ENCODE measurements at places on chromosomes 6 and 20.

- DNase-seq = no peak
Measured at GRCh38 chr20:13121840-13122515, 99.1 kb upstream of the ISM1 start.

- no peak for DNase-seq
Measured at GRCh38 chr20:7744411-7744810, 195.8 kb downstream of the HAO1 start.

- DNase-seq = no peak
Measured at GRCh38 chr6:14707276-14707675, 538.6 kb upstream of the JARID2 start.

GRCh38 chr6:16413399-16413798 is 175.0 kb downstream of the GMPR start:
- no peak for DNase-seq

GRCh38 chr6:158448856-158449255 is 111.0 kb upstream of the TMEM181 start:
- no peak for DNase-seq

- DNase-seq = no peak
Measured at GRCh38 chr6:145809785-145810184, 4.8 kb downstream of the FBXO30 start.

GRCh38 chr20:45564760-45565276 is 14.3 kb downstream of the WFDC8 start:
- no peak for DNase-seq

DNA sequence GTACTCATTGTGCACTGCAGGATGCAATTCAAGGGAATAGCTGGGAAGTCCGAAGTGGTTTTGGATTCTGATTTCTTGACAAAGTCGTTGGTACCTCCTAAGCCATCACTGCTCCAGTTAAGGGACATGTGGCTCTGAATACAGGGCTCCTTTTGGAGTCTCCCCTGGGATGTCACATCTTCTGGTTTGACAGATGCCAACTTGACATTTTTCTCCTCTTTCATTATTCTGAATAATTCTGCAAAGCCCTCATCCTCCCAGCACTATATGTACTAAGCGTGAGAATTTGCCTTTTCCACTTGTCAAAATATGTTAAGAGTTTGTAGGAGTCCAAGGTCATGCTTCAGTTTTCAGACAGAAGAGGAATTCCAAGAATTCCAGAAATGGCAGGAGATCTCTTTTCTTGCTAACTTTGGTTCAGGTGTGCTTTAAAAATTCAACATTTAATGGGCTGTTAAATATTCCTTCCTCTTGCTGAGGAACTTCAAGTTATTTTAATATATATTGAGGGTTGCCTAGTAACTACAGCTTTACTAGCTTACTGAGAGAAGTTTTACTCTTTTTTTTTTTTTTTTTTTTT is 38.7 kb downstream of the DOK5 start:
- no peak for DNase-seq

GRCh38 chr6:37288247-37288646 is 30.3 kb upstream of the TMEM217 start:
- no peak for DNase-seq

GRCh38 chr6:106163966-106164877 is 78.1 kb downstream of the PRDM1 start:
- peak; percentile 55 for DNase-seq

GRCh38 chr6:14009431-14009830 is 84.7 kb downstream of the RNF182 start:
- no peak for DNase-seq

- peak; percentile 48 for DNase-seq
Measured at GRCh38 chr20:38075161-38075998, 41.8 kb downstream of the RPRD1B start.

GRCh38 chr20:9281803-9282202 is 212.9 kb downstream of the PLCB4 start:
- DNase-seq = no peak

GRCh38 chr6:126625019-126625418 is 285.1 kb downstream of the CENPW start:
- DNase-seq = no peak

- no peak for DNase-seq
Measured at GRCh38 chr6:40244699-40245098, 310.4 kb upstream of the MOCS1 start.

GRCh38 chr20:7113577-7114466 is 346.3 kb downstream of the BMP2 start:
- DNase-seq = peak; percentile 43

GRCh38 chr6:12324099-12324498 is 33.9 kb downstream of the EDN1 start:
- no peak for DNase-seq

- DNase-seq = no peak
Measured at GRCh38 chr6:119720160-119720559, 370.6 kb upstream of the MAN1A1 start.

DNA sequence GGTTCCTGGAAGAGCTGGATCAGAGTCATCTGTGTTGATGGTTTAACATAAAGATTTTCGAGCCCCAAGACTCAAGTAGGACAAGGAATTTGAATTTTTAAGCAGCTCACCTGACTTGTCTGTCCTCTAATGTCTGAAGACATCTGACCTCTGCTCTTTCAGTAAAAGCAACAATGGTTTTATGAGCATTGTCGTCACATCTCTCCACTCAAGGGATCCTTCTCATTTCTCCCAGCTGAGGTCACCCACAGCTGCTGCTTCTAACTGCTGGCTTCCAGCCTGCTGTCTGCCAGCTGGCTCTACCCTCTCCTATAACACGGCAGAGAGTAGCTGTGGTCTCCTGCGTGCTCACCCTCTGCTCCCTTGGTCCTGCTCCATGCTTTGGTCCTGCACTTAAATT is 24.7 kb upstream of the HDAC2 start:
- no peak for DNase-seq

- DNase-seq = no peak
Measured at GRCh38 chr6:108161724-108162282, 4.0 kb upstream of the NR2E1 start.

GRCh38 chr6:119170447-119171087 is 92.1 kb upstream of the FAM184A start:
- no peak for DNase-seq

GRCh38 chr20:58433759-58434158 is 44.7 kb downstream of the VAPB start:
- DNase-seq = no peak

GRCh38 chr6:133746417-133746770 is 142.5 kb upstream of the TCF21 start:
- DNase-seq = no peak

DNA sequence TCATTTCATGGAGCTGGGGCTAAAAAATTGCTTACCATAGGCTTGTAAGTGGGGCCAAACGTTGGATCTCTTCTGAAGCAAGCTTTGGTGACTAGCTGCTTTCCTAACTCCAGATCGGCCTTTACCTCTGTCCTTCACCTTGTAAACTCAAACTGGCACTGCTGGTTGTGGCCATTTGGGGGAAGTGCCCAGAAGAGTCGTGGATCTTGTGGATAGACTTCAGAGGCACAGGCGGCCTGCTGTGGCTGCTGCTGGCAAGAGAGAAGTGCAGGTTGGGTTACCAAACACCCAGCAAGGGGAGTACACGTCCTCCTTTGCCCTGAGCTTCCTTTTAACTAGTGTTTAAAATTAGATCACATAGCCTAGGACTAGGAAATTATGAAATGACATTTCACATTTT is 36.8 kb upstream of the KLHL31 start:
- DNase-seq = no peak

- DNase-seq = no peak
Measured at GRCh38 chr6:90140683-90141082, 156.0 kb downstream of the BACH2 start.

DNA sequence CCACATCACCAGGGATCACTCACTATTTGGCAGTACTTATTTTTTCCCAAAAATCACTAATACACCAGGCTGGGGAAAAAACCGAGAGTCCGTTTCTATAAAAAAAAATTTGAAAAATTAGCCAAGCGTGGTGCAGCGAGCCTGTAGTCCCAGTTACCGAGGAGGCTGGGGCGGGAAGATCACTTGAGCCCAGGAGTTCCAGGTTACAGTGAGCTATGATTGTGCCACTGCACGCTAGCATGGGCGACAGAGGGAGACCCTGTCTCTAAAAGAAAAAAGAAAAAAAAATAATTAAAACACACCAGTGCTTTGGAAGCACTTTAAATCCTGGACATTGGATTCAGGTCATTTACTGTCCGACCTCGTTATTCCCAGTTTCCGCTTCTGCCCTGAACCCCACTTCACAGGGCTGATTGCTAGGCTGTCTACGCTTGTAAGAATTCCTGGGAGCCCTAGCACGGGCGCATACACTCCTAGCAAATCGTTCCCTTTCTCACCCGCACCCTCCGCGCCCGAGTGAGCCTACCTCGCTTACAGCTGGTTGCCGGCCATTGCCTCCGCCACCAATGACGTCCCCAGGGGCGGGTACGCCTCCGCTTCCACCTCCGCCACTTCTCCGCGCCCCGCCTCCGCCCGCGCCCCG is at the start of gene TPMT:
Gene TPMT (minus strand): TSS at position 571 of the 643 bp plus-strand sequence. CDS start 5,950 bp downstream, outside the sequence.
- DNase-seq = peak; percentile 51

- DNase-seq = no peak
Measured at GRCh38 chr20:56843817-56844216, 214.7 kb downstream of the TFAP2C start.

- no peak for DNase-seq
Measured at GRCh38 chr20:4671015-4671414, 50.7 kb upstream of the PRND start.

DNA sequence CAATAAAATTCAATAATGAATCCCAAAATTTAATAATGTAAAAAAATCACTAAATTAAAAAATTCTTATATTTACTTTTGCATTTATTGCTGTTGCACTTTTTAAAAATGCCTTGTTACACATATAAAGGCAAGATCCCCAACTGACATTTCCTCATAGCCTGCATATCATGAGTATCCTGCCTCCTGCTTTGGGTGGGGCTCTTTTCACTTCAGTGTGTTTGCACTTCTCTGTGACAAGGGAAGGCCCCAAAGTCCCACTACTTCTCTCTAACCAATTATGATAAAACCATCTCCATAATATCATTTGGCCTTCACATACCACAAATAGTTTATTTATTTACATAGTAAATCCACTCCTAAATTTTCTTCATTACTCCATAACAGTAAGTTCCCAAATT is 446.1 kb upstream of the MARCKS start:
- DNase-seq = no peak

GRCh38 chr6:24226541-24226940 is 100.5 kb downstream of the NRSN1 start:
- no peak for DNase-seq

DNA sequence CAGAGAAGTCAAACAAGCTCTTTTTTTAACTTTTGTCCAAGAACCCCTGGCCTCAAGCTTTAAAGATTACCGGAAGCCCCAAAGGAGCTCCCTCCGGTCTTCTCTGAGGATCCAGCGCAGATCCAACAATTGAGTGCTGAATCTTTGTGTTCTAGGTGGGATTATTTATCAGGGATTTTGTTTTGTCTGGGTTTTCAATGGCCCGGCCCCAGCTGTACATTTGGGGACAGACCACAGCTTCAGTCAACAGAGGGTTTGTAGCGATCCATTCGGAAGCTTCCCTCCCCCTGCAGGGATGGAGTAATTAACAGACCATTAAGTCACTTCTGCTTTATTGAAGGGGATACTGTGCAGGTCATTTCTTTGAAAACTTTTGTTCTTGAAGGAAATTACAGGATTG is 7.8 kb downstream of the OLIG3 start:
- no peak for DNase-seq

- DNase-seq = no peak
Measured at GRCh38 chr6:87908978-87909811, 138.4 kb upstream of the SPACA1 start.

- no peak for DNase-seq
Measured at GRCh38 chr6:63546236-63546635, 26.0 kb upstream of the LOC128125822 start.

GRCh38 chr6:150738092-150738629 is 127.3 kb upstream of the MTHFD1L start:
- DNase-seq = no peak

- DNase-seq = no peak
Measured at GRCh38 chr20:24236963-24237362, 232.5 kb upstream of the SYNDIG1 start.

DNA sequence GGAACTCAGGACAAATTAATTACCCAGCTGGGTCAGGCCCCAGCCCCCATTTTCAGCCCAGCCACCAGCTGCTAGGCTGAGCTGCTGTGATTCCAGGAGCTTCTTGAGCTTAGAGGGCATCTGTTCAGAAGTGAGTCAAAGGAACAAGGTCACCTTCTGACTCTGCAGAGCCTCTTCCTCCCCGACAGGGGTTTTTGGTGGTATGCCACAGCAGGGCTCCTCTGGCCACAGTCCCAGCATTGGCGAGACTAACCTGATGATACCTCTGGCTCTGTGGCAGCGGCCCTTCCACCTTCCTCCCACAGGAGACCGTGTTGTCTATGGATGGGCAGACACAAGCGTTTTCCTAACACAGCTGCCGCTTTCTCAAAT is 39.7 kb downstream of the ZC3H12D start:
- no peak for DNase-seq

- DNase-seq = no peak
Measured at GRCh38 chr6:4522453-4522852, 253.8 kb upstream of the CDYL start.

DNA sequence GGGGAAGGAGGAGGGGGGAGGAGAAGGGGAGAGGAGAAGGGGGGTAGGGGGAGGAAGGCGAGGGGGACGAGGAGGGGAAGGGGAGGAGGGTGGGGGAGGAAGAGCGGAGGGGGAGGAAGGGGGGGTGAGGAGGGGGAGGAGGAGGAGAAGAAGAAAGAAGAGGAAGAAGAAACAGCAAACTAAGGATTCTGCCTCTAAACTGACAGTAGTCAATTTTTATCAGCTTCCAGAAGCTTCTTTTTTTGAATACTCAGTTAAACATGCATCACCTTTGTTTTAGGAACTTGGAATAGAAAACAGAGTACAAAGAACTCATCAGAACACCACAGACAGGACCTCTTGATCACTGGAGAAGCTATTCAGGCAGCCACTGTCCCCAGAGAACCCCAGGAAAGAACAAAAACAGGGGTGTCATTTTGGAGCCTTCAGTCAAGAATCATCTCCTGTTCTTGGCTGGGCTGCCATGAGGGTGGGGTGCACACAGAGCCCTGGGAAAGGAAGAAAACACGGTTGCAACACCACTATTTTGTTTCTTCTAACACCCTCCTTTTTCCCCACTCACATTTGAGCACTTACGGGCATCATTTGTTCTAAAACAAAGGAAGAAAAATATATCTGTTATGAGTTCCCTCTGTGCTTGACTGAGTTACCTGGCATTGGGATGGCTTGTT is 67.4 kb downstream of the TMEM170B start:
- no peak for DNase-seq

- no peak for DNase-seq
Measured at GRCh38 chr20:32436142-32436861, 78.2 kb downstream of the ASXL1 start.

All from Karpas-422 (cell line).